ENCODE measurements at places on chromosomes 2 and 18.

GRCh38 chr2:241620419-241620769 lies 16.6 kb downstream of the THAP4 start:
- peak; percentile 24 for DNase-seq

DNA sequence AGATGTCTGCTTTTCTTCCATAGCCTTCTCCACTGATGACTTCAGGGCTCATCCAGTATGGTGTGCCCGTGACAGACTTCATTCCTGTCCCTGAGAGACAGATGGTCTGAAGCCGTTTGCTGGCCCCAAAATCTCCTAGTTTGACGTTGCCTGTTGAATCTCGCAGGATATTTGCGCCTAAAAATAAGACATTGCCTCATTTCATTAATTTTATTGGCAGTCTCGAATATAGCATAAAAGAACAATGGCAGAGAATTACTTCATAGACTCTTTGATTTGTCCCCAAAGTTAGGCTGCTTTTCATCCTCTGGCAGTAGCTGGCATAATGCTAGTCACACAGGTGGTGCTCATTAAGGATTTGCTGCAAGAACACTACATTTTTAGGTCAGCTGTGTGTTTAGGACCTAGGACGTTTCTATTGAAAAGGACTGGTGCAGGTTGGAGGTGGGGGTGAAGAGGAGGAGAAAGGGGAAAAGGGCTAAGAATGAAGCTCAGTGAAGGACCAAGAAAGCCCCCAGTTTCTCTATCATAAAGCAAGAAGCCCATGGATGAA lies 14.7 kb upstream of the ERCC3 start:
- no peak for DNase-seq

DNA sequence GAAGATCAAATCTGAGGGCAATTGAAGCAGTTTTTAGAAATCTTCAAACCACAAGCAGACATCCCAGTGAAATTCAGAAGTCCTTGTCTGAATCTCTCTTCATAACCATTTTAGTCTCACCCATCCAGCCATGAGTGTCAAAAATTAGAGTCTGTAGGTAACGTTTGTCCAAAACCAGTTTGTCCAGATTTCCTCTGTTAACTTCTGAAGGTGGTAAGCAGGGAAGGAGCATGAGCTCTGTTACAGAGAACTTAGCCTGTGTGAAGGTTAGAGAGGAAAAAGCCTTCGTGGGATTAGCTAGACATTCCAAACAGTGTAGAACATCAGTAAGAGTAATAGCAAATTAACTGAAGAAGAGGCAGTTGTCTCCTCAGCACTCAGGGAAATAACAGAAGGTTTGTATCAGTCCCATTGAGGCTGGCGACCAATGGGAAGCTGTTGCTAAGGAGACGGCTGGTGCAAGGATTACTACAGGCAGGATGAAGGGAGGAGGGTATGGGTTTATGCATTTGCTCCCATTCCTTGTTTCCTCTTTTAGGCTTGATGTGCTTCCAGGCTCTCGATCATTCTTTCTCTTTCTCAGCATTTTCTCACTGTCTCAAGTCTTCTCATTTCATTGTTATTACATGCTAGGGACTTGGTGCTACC lies 8.7 kb upstream of the GPR155 start:
- no peak for DNase-seq

GRCh38 chr2:157251932-157252331 lies 5.6 kb upstream of the GALNT5 start:
- no peak for DNase-seq

GRCh38 chr18:79558196-79558932 lies 121.2 kb upstream of the CTDP1 start:
- no peak for DNase-seq

DNA sequence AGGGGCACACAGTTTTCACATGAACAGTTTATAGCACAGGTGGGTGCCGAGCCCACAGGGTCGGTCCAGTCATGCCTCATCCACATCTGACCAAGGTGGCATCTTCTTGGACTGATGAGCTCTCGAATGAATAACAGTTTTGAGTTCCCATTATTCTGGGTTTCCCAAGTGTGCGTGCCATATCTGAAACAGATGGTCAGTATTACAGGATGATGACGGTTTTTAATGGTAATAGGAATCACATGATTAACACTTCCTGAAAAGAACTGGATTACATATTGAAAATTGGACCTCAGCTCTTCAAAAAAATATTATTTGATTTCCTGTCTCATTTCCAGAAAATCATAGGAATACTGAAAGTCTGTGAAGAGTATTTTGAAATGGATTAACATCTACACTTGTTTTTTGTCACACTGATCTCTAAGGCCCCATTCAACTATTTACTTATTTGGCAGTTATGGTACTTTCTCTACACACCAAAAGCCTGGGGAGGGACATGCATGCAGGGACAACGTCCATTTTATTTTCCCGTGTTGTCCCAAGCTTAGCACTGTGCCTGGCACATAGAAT lies 22.2 kb upstream of the NAB1 start:
- DNase-seq, result no peak

DNA sequence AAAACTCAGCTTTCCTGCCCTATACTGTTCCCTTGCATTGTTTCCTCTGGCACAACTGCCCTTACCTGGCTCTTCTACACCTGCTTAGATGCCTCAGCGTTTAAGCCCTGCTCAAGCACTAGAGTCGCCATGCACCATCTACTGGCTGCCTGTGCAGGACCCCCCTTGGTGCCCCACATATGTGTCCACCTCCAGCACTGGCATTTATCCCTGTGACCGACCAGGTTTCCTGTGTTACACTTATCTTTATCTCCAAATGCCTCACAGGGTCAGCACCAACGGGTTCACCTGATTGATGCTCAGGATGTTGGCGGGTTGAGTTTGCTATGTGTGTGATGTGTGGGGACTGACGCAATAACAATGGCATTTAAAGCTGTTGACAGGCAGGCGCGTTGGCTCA lies 177.5 kb downstream of the TMEM18 start:
- no peak for DNase-seq
